NK-92 treated with Interleukin-12 subunit alpha and Interleukin-12 subunit beta, amount 100 ng/mL, for 24 hours (cell line): ENCODE measurements at places on chromosomes 16 and 17.

DNA sequence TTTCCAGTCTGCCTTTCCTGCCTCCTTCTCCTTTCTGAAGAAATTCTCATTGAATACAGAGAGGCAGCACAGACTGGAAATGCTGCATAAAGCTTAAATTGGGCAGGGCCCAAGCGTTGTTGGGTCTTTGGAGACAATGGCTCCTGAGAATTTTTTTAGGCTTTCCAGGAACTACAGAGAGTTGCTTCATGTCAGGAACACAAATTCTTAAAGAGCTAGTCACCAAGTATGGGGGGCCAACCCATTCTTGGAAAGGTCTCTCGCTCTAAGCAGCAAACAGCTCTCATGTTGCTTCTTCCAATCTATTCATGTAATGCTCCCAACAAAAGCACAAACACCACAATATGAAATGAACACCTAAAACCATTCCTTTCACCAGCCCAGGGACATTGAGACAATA is 6.9 kb downstream of the HNF1B start:
- DNase-seq = no peak

DNA sequence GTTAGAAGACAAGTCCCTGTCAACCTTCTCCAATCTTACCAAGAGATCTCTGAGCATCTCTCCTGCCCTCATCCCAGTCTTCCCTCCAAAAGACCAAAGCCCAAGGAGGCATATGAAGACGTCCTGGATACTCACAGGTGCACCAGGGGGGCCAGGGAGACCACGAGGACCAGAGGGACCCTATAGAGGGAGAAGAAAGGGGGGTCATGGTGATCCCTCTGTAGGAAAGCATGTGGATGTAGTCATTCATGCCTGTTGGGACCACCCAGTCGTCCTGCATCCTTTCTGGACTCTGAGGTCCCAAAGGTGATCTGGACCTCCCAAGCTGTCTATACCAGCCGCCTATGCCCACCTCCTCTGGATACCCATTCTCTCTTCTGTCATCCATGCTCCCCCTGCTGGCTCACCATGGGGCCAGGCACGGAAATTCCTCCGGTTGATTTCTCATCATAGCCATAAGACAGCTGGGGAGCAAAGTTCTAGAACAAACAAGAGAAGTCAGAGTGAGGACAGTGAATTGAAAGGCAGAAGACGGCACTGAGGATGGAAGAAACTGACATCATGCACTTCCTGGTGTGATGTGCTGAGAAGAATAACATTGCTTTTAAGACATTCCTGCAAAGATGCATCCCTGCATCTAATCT is 3.3 kb downstream of the COL1A1 start:
- DNase-seq = peak; percentile 17

DNA sequence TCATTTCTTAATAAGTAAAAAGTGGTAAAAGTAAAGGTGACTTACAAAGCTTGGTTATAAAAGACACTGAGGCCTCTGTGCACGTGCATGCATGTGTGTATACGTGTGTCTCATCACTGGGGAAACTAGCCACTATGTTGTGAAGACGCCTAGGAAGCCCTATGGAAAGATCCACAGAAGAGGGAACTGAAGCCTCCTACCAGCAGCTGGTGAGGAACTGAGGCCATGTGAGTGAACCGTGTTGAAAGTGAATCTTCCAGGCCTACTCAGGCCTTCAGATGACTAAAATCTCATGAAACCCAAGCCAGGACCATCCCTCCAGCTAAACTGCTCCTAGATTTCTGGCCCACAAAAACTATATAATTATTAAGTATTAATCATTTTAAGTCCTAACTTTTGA is 23.7 kb downstream of the PHLPP2 start:
- DNase-seq = no peak

- no peak for DNase-seq
These were observed 79.7 kb downstream of the CYLD start for GRCh38 chr16:50821586-50821985.

GRCh38 chr16:13997933-13998332 is 73.2 kb upstream of the MRTFB start:
- peak; percentile 17 for DNase-seq

DNA sequence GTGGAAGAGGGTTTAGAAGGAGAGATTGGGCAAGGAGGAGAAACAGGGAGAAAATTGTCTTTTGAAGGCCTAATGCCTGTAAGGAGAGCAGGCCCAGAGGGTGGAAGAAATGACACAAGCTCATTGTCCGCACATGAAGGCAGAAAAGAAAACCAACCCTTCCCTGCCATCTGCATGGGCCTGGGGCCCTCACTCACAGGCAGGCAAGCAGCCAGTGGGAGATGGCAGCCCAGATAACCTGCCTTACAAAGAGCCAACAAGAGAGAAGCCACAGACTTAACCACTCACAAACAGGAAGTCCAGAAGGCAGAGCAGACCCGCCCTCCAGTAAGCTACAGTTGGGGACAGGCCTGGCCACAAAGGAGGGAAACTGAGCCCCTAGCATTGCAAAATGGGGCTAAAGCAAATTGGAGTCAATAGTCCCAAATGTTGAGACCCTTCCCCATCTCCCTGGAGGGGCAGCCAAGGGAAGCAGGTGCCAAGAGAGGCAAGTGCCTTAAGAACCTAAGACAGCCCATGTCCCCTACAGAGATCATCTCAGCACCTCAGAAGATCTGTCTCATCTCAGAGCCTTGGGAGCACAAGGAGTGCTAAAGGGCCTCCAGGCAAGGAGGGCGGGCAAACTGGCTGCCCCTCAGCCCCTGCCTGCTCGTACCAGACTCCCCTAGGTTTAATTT is 7.3 kb upstream of the TSPOAP1 start:
- peak; percentile 75 for DNase-seq

DNA sequence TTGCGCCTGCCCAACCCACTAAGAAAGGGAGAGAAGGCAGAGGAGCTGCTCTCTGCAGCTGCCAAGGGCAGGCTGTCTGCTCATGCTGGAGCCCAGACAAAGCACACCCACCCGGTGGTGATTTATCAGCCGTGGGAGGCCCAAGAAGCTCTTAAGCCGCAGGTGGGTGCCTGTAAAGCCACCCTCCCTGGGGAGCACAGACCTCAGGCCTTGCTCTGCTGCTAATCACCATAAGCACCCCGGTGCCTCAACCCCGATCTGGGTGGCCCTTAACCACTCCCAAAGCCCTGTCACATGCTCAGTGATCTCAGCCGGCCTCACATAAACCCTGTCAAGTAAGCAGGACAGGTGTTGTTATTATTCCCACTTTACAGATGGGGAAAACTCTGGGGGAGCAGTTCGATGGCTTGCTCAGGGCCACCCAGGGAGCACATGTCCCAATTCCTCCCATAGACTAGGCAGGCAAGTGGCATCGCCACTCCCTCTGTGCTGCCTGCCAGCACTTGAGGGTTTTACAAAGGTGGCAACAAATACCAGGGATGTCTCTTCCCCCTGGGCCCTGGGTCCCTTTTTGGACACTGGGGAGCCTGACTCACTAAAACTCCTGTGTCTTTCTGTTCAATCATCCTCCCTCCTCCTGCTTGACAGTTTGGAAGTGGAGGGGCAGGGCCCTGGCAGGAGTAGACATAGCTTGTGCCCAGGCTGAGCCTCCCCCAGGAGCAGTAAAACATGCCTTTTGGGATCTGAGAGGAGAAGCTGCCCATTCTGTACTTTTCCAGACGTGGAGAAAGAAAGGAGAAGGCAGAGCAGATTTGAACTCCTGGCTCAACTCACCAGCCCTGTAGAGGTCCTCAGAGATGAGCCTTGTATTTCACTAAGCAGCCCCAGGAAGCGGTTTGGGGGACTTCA is 299.3 kb downstream of the SOX9 start:
- no peak for DNase-seq

- no peak for DNase-seq
These were observed 49.2 kb upstream of the HS3ST2 start for GRCh38 chr16:22764662-22765327.

GRCh38 chr16:62135446-62135845 is 99.2 kb upstream of the CDH8 start:
- no peak for DNase-seq

DNA sequence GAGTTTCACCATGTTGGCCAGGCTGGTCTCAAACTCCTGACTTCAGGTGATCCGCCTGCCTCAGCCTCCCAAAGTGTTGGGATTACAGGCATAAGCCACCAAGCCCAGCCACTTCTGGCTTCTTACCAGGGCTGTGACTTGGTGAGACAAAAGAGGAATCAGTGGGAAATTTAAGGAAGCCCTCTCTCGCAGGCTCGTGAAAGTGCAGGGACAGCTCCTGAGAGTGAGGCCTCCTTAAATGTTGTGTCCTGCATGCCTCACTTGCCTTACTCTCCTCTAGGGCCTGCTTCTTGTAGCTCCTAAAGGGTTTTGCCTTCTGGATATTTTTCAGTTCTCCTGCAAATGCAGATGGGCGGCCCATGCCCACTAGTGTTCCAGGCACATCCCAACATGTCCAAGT is 5.2 kb downstream of the AHSP start:
- no peak for DNase-seq

DNA sequence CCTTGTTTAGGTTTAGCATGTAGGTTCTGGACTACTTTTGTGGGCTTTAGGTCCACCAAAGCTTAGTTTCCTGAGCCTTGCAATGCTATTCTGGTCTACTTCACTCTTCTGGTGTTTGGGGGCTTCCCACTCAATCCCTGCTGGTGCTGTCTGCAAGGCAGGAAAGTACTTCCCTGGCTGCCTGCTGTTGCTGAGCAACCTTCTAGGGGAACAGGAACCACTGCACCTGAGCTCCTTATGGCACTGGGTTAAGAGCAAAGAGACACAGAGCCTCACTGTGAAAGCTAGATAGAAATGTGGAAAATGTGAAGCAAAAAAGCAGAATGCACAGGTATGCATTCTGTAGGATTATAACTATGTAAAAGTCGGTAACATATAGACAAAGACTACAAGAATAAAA is 17.0 kb downstream of the MPO start:
- no peak for DNase-seq

DNA sequence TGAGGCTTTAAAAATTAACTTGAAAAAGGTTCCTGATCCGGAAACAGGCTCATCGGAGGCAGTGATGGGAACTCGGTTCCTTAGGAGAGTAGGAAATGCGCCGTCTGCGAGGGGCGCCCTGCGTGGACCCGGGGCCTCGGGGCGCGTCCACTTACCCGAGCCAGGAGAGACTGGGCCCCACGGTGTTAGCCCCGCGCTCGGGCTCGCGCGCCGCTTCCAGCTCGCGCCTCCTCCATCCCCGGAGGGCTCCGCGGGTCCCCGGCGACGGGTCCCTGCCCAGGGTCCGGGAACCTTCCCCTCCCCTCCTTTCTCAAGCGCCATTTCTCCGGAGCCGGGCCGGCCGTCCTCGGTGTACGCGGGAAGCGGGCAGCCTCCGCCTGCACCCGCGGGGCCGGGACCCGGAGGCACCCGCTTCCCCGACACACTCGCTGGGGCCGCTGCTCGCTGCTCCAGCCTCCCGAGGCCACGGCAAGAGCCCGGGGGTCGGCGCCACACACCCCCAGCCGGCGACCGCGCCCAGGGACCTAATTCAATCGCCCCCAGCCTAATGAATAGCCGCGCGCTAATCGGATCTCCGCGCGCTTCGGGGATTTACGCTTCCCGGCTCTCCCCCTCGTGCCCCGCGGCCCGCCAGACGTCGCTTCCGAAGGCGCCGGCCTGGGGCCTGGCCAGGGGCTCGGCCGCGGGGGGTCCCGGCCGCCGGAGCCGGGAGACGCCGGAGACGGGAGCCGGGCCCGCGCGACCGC is 2.2 kb upstream of the BAHCC1 start:
- DNase-seq = no peak

- no peak for DNase-seq
These were observed 613 bp downstream of the B9D1 start for GRCh38 chr17:19361944-19362276.

GRCh38 chr17:68319410-68320162 is 28.3 kb downstream of the ARSG start:
- no peak for DNase-seq

DNA sequence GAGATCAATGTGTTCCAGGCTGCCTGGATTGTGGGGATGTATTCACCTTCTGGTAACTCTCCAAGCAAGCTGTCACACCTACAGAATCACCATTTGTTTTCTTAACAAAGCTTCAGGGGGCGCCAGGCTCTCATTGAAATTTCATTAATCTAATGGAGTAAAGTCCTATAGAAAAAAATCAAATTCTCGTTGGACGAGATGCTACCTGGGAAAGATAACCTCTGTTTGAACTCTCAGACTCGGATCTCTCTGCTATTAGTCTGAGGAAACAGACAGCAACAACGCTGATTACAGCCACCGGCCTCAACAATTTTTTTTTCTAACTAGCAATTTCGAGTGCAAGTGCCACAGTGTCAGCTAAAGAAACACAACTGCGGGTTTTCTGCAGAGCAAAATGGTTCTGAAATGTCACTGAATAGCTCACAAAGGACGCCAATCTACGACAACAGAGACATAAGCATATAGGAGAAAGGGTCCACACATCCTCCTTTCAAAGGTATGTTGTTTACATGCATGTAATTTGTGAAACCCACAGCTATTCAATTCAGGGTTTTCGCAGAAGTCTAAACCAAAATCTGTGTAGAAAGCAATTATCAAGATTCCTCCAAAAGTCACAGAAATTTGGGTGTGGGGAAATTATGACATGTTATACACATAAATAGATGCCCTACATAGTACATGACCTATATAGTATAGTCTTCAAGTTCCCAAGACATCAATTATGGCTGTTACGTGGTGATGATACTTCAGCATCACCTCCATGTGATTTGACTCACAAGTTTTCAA is 135.8 kb downstream of the SKAP1 start:
- DNase-seq = no peak

- DNase-seq = no peak
These were observed 392.4 kb upstream of the TNRC6C start for GRCh38 chr17:77566151-77566550.

GRCh38 chr16:18959031-18959505 is 24.7 kb upstream of the TMC7 start:
- no peak for DNase-seq

- DNase-seq = peak; percentile 26
These were observed 8.2 kb downstream of the RHBDF2 start for GRCh38 chr17:76492989-76493501.

DNA sequence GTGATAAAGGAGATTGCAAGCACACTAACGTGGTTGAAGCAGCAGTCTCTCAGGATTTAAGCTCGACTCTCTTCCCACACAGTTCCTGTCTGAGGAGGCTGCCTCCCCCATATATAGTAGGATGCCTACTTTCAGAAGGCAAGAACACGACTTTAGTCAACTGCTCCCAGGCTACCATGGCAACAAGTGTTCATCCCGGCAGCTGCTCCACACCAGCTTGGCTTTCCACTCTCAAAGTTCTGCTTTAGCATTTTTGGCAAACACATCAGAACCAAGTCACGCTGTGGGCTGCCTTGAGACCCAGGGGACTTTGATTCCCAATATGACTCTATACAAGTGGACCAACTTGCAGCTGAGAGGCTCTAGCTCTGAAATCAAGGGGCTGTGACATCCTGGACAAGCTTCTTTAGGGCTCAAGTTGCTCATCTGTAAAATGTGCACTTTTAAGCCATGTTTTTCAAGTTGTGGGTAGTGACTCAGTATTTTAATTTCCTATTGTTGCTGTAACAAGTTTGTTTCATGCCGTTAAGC is 16.5 kb downstream of the ZP2 start:
- no peak for DNase-seq

DNA sequence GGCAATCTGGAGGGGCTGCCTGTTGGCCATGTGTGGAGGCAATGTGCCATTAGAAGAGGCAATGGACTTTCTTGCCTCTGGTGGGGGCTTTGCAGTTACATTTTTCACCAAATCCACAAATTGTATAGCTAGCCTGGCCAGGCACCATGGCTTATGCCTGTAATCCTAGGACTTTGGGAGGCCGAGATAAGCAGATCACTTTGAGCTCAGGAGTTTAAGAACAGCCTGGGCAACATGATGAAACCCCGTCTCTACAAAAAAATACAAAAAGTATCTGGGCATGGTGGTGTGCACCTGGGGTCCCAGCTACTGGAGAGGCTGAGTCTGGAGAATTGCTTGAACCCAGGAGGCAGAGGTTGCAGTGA is 2.7 kb upstream of the RNF112 start:
- no peak for DNase-seq

GRCh38 chr17:55576996-55577586 is 65.8 kb upstream of the SMIM36 start:
- no peak for DNase-seq
